ENCODE measurements at places on chromosomes 1 and 21. TPM values are rescaled to one million over a fixed set of nuclear protein-coding genes. Genes with fewer than 3 reads are reported as not detected.
A peak's percentile ranks its signal among the peaks of the same experiment; 100 is the strongest.

Gene CA14
- total RNA-seq, result not detected

Gene SPATC1L
- 6.9 TPM for total RNA-seq

Gene SUMO3
- 80.7 TPM for total RNA-seq

Gene PAQR7
- total RNA-seq, result 11.2 TPM

Gene CFHR3
- total RNA-seq, result not detected

DNA sequence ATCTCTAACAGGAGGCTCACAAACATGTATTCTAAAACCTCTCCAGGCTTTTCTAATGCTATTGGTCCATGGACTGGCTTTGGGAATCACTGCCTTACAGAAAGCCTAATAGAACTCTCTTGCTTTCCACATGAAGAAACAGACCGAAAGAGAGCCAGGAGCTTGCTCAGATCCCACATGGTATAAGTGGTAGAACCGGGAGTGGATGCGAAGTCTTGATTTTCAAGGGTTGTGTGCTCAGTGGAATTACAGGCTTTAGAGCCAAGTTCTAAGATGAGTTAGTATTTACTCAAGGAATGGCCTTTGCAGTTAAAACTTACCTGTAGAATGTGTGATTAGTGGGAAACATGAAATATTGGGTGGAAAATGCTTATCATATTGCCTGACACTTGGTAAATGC is 54.3 kb upstream of the HSD17B7 start:
- peaks cover 13% of the 10 kb centered on the region for H3K4me1 ChIP-seq
- H3K36me3 ChIP-seq, result peaks cover 7% of the 10 kb centered on the region
- no peak for DNase-seq
- no peaks in the 10 kb centered on the region for H3K27me3 ChIP-seq
- no peak overlapping the region for H3K4me3 ChIP-seq
- H3K27ac ChIP-seq, result no peak overlapping the region

DNA sequence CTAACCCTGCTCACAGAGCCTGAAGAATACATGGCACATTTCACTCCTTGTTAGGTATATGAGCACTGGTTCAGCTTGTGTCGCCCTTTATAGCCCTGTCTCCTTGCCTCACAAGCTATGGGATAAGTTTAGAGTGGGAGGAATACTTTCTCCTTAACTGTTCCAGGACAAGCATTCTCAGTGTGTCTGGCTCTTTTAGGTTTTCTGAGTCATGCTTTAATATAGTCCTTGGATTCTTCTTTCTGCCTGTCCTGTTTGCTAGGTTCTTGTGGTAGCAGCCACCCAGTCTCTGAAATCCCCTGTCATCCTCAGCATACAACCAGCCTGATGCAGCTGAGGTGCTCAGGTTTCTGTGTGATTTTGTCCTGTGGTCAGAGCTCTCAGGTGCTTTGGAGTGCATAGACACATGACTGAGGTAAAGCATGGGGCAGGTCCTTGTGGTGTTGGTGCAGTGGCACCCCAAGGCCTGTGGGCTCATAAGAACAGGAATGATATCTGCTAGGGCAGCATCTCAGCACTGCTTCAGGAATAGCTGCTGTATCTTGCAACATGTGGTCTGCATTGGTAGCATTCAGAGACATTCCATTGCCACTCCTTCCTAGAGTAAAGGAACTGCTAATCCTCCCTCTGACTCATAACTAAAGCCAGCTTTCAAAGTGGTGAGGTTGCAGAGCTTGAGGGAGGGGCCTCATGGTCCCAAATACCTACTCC is 14.2 kb upstream of the CASQ2 start:
- H3K27me3 ChIP-seq, result no peaks in the 10 kb centered on the region
- peaks cover 20% of the 10 kb centered on the region for H3K4me1 ChIP-seq
- H3K27ac ChIP-seq, result peak overlapping the region; percentile 46
- DNase-seq, result peak; percentile 67

GRCh38 chr1:228891272-228892034 is 156.2 kb downstream of the RHOU start:
- no peak overlapping the region for H3K27ac ChIP-seq
- H3K27me3 ChIP-seq, result no peaks in the 10 kb centered on the region
- no peaks in the 10 kb centered on the region for H3K36me3 ChIP-seq
- DNase-seq, result no peak
- H3K4me3 ChIP-seq, result no peak overlapping the region
- no peaks in the 10 kb centered on the region for H3K4me1 ChIP-seq

- peak; percentile 76 for DNase-seq
- H3K4me3 ChIP-seq, result no peak overlapping the region
- H3K27ac ChIP-seq, result peak overlapping the region; percentile 69
- H3K36me3 ChIP-seq, result peaks cover 75% of the 10 kb centered on the region
- H3K27me3 ChIP-seq, result no peaks in the 10 kb centered on the region
- peaks cover 12% of the 10 kb centered on the region for H3K4me1 ChIP-seq
Measured at GRCh38 chr1:15939181-15940109, 36.5 kb downstream of the ZBTB17 start.

DNA sequence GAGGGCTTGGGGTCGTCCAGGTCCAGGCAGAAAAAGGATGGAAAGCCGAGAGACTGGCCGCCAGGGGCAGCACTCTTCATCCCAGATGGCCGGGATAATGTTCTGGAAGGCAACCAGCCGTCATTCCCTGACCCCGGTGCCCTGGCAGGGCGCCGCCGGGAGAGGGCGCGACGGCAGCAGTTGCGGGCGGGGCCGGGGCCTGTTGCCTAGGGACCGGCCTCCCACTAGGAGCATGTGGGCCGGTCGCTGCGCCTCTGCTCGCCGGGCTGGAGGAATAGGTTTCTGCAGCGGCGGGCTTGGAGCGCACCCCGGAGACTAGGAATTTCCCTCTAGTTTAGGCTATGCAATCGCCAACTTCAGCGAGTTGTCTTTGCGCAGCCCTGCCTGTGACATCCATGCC is 11.0 kb downstream of the DMRTB1 start:
- no peaks in the 10 kb centered on the region for H3K36me3 ChIP-seq
- H3K4me1 ChIP-seq, result no peaks in the 10 kb centered on the region
- peaks cover 6% of the 10 kb centered on the region for H3K27me3 ChIP-seq
- peak; percentile 97 for DNase-seq
- peak overlapping the region; percentile 12 for H3K4me3 ChIP-seq

DNA sequence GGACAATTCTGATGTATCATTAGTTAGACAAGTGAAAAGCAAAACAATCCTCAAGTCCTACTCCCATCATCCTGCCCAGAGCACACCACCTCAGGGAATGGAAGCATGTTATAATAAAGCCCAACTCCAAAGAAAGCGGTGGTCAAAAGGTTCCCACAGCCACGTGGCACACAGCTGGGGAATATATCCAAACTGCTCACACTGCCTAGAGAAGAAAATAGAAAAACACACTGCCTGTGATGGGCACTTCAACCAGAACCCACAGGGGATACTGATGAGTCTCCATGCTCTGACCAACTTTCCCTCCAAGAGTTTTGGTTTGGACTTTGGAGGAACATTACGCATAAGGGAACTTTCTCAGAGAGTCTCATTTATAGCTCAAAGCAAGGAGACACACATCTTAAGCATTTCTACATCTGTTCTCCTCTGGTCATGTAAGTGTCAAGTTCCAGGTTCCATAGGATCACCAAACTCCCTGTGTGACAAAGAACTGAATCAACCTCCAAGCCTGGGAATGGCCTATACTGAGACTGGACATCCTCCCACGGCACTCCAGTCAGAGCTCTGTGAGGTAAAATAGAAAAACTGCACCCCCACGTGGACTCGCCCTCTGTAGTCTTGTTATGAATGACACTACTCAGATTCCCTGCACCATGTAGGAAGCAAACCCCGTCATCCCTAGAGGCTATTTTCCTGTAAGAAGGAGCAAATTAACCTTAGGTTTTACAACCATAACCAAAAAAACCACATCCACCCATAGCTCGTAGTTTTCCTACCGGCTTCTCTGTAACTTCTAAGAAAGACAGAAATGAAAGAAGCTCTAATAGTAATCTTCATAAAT is 12.2 kb downstream of the DSTYK start:
- H3K27me3 ChIP-seq, result no peaks in the 10 kb centered on the region
- H3K36me3 ChIP-seq, result no peaks in the 10 kb centered on the region
- H3K27ac ChIP-seq, result peak overlapping the region; percentile 80
- DNase-seq, result peak; percentile 83
- H3K4me3 ChIP-seq, result no peak overlapping the region

DNA sequence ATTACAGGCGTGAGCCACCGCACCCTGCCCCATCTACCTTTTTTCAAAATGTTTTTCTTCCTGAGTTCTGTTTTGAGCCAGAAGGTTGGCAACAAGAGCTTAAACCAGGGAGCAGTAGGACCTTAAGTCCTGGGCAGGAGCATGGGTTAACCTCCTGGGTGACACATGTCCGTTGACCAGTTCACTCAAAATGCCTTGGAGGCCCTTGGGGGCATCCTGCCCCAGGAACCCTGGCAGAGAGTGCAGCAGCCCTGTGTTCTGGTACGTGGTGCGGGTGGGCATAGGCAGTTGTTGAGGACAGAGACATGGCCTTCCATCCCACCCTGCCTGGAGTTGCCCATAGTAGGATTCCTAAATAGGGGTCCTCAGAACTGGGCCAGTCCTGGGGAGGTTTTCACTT is 11.6 kb downstream of the H6PD start:
- peaks cover 5% of the 10 kb centered on the region for H3K4me1 ChIP-seq
- no peak overlapping the region for H3K4me3 ChIP-seq
- H3K27me3 ChIP-seq, result no peaks in the 10 kb centered on the region
